ENCODE measurements at places on chromosomes 1 and 21. TPM values are rescaled to one million over a fixed set of nuclear protein-coding genes. Genes with fewer than 3 reads are reported as not detected.

The AGT gene
- not detected for polyA plus RNA-seq

The ETNK2 gene
- not detected for polyA plus RNA-seq

The RGS1 gene
- 21.3 TPM for polyA plus RNA-seq

The AK5 gene
- polyA plus RNA-seq, result not detected

The CIART gene
- polyA plus RNA-seq, result 0.66 TPM

The TCHH gene
- polyA plus RNA-seq, result not detected

- H3K4me3 ChIP-seq, result peak overlapping the region; percentile 62
- H3K36me3 ChIP-seq, result no peaks in the 10 kb centered on the region
- peaks cover 45% of the 10 kb centered on the region for H3K4me1 ChIP-seq
These were observed 72.9 kb downstream of the SIK1 start for GRCh38 chr21:43354026-43354420.

DNA sequence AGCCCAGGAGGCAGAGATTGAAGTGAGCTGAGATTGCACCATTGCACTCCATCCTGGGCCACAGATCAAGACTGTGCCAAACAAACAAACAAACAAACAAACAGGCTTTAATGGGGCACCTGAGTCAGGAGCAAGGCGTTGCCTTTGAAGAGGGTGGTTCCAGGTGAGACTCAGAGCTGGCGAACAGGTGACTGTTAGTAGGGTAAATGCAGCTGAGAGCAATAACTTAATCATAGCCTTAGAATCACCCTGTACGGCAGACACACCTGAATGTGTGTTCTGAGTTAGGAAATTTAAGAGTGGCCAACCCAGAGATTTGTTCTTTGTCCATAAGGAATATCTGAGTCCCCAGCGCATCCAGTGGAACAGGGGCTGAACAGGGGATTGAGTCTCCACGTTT, 440.4 kb downstream of the RPS6KC1 start:
- no peaks in the 10 kb centered on the region for H3K27me3 ChIP-seq
- H3K4me3 ChIP-seq, result no peak overlapping the region
- no peaks in the 10 kb centered on the region for H3K4me1 ChIP-seq
- DNase-seq, result no peak
- H3K27ac ChIP-seq, result no peak overlapping the region

DNA sequence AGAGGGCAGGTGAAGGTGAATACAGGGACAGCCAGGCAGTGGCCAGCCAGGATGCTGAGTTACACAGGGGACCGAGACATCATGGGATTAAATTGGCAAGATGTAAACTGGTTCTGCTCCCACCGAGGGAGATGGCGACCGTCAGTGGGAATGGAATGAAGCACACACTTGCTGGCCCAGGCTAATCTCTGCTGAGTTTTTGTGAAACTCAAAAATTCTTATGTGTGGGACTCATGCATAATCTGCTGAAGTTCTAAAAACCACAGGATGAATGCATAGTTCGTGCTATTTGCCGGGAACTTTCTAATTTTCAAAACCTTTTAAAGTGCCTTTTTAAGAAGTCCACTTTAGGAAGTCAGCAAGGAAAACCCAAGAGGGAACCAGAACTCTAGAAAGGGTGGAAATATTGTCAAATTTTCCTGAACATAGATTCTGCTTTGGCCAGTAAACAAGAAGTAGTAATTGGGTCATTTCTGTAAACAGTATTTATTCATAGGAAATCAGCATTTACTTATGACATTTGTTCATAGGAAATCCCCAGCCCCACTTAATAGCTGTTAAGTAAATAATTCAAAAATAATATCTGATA, 85.4 kb upstream of the ROR1 start:
- H3K27me3 ChIP-seq, result no peaks in the 10 kb centered on the region
- H3K36me3 ChIP-seq, result no peaks in the 10 kb centered on the region
- H3K4me1 ChIP-seq, result no peaks in the 10 kb centered on the region
- H3K4me3 ChIP-seq, result no peak overlapping the region
- no peak for DNase-seq
- H3K27ac ChIP-seq, result no peak overlapping the region

DNA sequence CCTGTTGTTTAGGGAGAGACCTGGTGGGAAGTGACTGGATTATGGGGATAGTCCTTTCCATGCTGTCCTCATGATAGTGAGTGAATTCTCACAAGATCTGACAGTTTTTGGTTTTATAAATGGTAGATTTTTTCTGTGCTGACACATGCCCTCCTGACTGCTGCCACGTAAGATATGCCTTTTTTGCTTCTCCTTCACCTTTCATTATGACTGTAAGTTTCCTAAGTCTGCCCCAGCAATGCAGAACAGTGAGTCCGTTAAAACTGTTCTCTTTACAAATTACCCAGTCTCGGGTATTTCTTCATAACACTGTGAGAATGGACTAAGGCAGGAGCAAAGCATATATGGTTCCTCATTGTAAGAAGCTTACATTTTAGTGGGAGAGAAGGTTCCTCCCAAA, 1727.2 kb downstream of the NCAM2 start:
- no peak for DNase-seq
- no peak overlapping the region for H3K27ac ChIP-seq

GRCh38 chr1:54972436-54972835, 8.0 kb upstream of the TMEM61 start:
- no peak overlapping the region for H3K4me3 ChIP-seq
- peaks cover 10% of the 10 kb centered on the region for H3K4me1 ChIP-seq
- H3K27me3 ChIP-seq, result no peaks in the 10 kb centered on the region
- no peak for DNase-seq
- H3K36me3 ChIP-seq, result no peaks in the 10 kb centered on the region
- H3K27ac ChIP-seq, result no peak overlapping the region

DNA sequence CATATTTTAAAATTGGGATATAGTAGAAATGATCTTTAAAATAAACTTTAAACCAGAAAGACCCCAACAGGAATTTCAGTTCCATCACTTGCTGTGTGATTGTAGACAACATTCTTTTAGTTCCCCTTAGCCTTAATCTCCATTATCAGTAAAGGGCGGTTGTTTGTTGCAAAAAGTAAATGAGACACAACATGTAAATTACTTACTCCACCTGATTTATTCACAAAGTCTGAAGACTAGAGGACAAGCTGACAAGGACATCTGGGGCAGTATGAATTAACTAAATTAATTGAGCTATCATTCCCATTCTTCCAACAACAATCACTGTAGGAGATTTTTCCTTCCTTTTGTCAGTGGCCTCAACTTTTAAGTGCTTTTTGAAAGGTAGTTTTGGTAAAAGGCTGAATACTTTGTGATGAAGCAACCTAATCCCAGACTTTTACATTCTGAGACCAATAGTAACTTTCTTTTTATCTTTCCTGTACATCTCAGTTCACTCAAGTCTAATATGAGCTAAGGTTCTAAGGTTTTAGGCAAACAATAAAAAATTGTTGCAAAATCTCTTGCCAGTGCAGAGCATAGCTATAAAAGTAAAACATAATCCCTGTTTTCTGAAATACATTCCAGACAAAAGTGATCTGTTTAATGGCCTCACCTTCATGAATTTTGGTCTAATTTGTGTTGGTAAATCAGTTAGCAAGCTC, 6.2 kb downstream of the SLC19A2 start:
- no peaks in the 10 kb centered on the region for H3K36me3 ChIP-seq
- no peak for DNase-seq
- H3K4me1 ChIP-seq, result no peaks in the 10 kb centered on the region
- H3K4me3 ChIP-seq, result no peak overlapping the region
- no peak overlapping the region for H3K27ac ChIP-seq
- no peaks in the 10 kb centered on the region for H3K27me3 ChIP-seq
